ENCODE measurements at places on chromosomes 1 and 21.

DNA sequence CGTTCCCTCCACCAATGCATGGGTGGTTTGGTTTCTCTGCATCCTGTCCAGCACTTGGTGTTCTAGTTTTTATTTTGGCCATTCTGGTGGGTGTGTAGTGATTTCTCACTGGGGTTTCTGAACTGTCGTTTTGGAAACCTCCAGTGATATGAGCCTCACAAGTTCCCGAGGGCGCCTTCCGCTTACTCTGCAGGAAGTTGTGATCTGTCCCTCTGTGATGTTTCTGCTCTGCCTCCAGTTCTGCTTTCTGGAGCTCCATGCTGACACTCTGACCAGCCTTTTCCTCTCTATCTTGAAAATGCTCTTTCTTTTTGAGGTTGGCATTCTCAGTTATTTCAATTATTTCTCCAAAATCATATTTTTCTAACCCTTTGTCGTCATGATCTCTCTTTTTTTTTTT lies 111.6 kb downstream of the PLD5 start:
- no peak for DNase-seq

DNA sequence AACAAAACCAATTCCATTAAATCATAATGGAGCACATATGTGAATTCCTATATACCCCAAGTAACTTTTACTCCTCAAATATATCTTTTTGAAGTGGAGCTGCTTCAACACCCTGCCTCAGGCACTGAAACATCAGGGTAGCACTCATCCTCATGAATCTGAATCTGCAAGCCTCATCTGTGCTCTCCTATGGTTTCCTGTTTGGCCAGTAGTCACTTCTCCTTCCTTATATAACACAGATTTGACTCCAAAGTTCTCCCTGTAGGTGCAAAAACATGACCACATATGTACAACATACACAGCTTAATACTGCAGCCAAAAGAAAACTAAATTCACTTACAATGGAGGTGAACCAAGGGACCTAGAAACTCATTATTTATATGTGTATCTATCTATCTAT lies 7.2 kb downstream of the TRIT1 start:
- DNase-seq, result no peak

- no peak for DNase-seq
These were observed 159.8 kb downstream of the PEX14 start for GRCh38 chr1:10634428-10635084.

GRCh38 chr1:189616893-189617292 lies 860.8 kb downstream of the BRINP3 start:
- DNase-seq, result no peak

GRCh38 chr1:101293461-101294051 lies 56.7 kb downstream of the S1PR1 start:
- DNase-seq, result no peak

- DNase-seq, result no peak
These were observed 8.1 kb downstream of the KAZN start for GRCh38 chr1:14606632-14607031.

- DNase-seq, result peak; percentile 26
These were observed 26.1 kb upstream of the CLSTN1 start for GRCh38 chr1:9849691-9850441.

DNA sequence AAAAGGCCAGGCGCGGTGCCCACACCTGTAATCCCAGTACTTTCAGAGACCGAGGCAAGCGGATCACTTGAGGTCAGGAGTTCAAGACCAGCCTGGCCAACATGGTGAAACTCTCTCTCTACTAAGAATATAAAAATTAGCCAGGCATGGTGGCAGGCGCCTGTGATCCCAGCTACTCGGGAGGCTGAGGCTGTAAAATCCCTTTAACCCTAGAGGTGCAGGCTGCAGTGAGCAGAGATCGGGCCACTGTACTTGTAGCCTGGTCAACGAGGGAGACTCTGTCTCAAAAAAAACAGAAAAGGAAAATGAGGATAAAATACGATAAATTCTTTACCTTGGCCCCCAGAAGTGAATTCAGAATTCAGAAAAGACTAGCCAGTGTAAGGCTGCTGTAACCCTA lies 1.6 kb downstream of the TMEM50B start:
- DNase-seq, result no peak

DNA sequence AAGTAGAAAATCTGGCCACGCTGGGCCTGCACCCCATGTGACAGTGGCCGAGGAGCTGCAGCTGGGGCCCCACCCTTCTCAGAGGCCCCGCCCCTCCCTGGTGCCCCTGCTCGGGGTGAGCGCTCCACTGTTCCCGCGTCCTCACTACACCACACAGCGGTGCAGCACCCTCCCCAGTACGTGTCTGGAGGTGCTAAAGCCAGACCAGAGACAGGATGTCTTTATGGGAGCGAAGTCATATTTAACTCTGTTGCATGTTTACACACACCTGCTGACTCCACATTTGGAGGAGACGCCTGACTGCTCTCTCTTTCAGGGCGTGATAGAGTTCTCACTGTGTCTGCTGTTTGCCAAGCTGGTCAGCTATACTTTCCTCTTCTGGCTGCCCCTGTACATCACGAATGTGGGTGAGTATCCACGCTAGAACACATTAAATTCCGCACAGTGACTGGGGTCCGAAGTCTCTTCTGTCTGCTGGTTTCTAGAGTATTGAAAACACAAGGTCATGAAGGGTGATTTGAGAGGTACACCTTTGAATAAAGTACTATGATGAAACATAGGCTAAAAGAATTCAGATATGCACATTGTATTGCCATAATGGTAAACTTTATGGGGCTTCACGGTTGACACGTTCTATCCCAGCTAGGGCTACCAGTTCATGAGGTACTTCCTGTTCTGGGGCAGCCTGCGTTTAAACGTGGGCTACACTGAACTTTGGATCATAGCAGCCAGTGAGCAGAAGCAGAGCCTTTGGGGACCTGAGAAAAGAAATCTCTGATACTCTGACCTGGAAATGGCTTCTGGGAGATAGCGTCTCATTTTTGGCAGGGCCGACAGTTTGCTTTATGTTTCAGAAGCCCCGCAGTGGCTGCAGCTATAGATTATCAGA lies 48.4 kb downstream of the SLC37A1 start:
- no peak for DNase-seq

GRCh38 chr1:23422941-23423340 lies 1.6 kb downstream of the TCEA3 start:
- DNase-seq, result no peak

DNA sequence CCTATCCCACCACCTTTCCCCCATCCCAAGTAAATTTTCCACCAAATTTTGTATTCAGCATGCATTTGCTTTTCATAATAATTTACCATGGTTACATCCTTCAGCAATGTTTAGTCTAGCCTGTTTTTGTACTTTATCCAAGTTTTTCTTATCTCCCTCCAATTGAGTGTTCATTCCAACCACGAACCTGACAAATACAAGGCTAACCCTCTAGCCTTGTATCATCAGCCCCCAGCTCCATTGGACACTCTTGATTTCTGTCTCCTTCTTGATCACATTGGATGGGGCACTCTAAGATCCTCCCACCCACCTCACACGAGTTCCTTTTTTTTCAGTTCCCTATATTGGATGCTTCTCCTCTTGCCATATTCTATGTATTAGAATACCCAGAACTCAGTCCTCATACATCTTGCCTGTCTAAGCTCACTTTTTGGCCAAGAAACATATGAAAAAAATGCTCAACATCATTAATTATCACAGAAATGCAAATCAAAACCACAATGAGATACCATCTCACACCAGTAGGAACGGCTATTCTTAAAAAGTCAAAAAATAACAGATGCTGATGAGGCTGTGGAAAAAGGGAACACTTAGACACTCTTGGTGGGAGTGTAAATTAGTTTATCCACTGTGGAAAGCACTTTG lies 40.5 kb upstream of the SLC35F3 start:
- no peak for DNase-seq

DNA sequence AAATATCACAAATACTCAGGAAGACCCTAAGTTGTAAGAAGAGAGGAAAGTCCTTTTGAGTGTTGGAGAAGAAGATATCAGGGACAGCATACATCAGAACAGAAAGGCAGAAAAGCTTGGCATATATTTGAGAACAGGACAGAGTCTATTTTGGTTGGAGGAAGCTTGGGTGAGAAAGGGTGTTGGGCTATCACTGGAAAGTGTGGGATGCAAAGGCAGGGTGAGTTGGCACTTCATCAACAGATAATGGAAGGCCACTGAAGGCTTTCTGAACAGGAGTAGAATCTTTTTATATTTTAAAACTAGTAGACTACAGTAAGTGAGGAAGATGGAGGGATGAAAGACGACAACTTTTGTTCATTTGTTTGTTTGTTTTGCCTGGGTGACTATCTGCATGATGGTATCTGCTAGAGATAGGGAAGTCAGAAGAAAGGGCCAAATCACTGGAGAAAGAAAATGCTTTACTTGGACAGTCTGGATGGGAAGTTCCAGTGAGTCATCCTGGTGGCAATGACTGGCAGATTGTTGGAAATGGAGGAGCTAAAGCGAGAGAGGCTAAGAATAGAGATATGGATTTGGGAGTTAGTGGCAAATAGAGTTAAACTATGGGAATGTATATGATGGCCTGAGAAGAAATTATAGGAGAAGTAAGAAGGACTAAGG lies 33.7 kb upstream of the KCNA2 start:
- no peak for DNase-seq

DNA sequence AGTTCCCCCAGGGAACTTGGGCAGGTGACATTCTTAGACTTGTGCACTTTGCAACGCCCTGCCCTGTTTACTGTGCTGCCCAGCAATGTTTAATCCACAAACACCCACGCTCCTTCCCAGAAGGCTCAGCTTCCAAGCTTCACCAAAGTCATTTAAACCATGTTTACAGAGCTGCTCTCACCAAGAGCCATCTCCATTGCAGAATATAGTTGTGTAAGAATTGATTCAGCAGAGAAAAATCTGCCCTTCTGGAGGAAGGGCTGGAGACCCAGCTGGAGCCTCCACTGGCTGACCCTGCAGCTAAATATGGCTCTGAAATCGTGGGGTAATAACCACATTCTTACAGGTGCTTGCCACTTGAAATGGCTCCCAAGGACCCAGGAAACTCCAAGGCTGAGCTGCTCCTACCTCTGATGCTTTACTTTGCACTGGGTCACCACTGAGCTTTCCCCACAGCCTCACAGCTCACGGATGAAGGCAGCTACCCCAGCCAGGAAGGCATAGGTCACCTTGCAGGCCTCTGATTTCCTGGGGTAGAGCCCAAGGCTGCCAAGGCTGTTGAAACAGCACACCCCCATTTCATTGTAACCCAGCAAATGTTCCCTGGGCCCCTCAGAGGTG lies 8.7 kb downstream of the CAPN2 start:
- no peak for DNase-seq
